A549 treated with DMSO at 1 μM for 4 hours (cell line): ENCODE measurements at places on chromosomes 1 and 21. TPM values are rescaled to one million over a fixed set of nuclear protein-coding genes. Genes with fewer than 3 reads are reported as not detected.

PGLYRP3 gene
- not detected in 5 replicates for total RNA-seq

CDCA8 gene
- total RNA-seq, result 47.5 to 51.4 TPM (median 48.9 TPM) in 5 replicates

CRYAA gene
- total RNA-seq, result not detected in 5 replicates

CFHR4 gene
- total RNA-seq, result not detected in 5 replicates

AK5 gene
- 5.6 to 8.5 TPM (median 6.6 TPM) in 5 replicates for total RNA-seq

FCAMR gene
- total RNA-seq, result 0.08 TPM in 1 of 5 replicates, not detected in the others

C1orf87 gene
- total RNA-seq, result not detected in 5 replicates

SPRR2D gene
- not detected in 5 replicates for total RNA-seq

DPH5 gene
- total RNA-seq, result 23.9 to 37.7 TPM (median 32.8 TPM) in 5 replicates

PTPN14 gene
- total RNA-seq, result 10.0 to 15.2 TPM (median 14.6 TPM) in 5 replicates

CEPT1 gene
- 13.1 to 14.9 TPM (median 14.1 TPM) in 5 replicates for total RNA-seq

RGL1 gene
- total RNA-seq, result 0.91 to 1.1 TPM (median 0.95 TPM) in 5 replicates
